ENCODE measurements at places on chromosomes 1 and 21. TPM values are rescaled to one million over a fixed set of nuclear protein-coding genes. Genes with fewer than 3 reads are reported as not detected.

DNA sequence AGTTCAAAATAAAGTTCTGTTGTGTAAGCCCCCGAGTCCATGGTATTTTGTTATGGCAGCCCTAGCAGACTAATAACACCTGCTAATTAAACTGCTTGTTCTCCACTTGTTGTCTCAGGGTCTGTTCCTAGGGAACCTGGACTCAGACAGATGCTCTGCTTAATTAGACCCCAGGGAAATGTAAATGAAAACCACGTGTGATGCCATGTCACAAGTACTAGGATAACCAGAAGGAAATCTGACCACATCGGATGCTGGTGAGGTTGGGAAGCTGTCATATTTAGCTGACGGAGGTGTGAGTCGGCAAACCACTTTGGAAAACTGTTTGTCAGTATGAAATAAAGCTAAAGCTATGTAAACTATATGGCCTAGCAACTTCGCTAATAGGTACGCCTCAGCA is 19.6 kb downstream of the EDN2 start:
- H3K4me3 ChIP-seq = no peak overlapping the region
- no peaks in the 10 kb centered on the region for H3K36me3 ChIP-seq
- no peak overlapping the region for H3K27ac ChIP-seq
- no peaks in the 10 kb centered on the region for H3K27me3 ChIP-seq

CD5L gene
- total RNA-seq = not detected

GRCh38 chr1:97909266-97909665 is 11.6 kb downstream of the DPYD start:
- H3K4me3 ChIP-seq = no peak overlapping the region
- no peak for DNase-seq
- no peaks in the 10 kb centered on the region for H3K4me1 ChIP-seq
- no peaks in the 10 kb centered on the region for H3K27me3 ChIP-seq

TPTE gene
- total RNA-seq = not detected

GRCh38 chr1:117026361-117026760 is 24.8 kb downstream of the CD101 start:
- H3K4me1 ChIP-seq = peaks cover 2% of the 10 kb centered on the region
- H3K27ac ChIP-seq = no peak overlapping the region

ATP5PB gene
- total RNA-seq = 136 TPM

GRCh38 chr1:77888781-77889642 is 588 bp downstream of the NEXN start:
- no peaks in the 10 kb centered on the region for H3K36me3 ChIP-seq
- peak overlapping the region; percentile 88 for H3K4me3 ChIP-seq
- H3K27me3 ChIP-seq = no peaks in the 10 kb centered on the region
- H3K27ac ChIP-seq = peak overlapping the region; percentile 93
- DNase-seq = no peak
- no peaks in the 10 kb centered on the region for H3K4me1 ChIP-seq

- H3K4me1 ChIP-seq = no peaks in the 10 kb centered on the region
- no peak for DNase-seq
- no peak overlapping the region for H3K4me3 ChIP-seq
- no peaks in the 10 kb centered on the region for H3K27me3 ChIP-seq
- no peak overlapping the region for H3K27ac ChIP-seq
Measured at GRCh38 chr1:181204530-181204929, 116.0 kb downstream of the IER5 start.

DNA sequence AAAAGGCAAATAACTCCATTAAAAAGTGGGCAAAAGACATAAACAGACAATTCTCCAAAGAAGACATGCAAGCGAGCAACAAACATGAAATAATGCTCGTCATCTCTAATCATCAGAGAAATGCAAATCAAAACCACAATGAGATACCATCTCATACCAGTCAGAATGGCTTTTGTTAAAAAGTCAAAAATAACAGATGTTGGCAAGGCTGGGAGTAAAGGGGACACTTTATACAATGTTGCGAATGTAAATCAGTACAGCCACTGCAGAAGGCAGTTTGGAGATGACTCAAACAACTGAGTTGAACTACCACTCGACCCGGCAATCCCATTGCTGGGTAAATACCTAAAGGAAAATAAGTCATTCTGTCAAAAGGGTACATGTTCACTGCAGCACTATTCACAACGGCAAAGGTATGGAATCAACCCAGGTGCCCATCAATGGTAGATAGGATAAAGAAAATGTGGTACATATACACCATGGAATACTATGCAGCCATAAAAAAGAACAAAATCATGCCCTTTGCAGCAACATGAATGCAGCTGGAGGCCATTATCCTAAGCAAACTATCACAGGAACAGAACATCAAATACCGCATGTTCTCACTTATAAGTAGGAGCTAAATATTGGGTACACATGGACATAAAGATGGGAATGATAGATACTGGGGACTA is 25.9 kb downstream of the TSPAN2 start:
- no peaks in the 10 kb centered on the region for H3K27me3 ChIP-seq
- no peak overlapping the region for H3K27ac ChIP-seq
- no peaks in the 10 kb centered on the region for H3K4me1 ChIP-seq
- H3K4me3 ChIP-seq = no peak overlapping the region

DNA sequence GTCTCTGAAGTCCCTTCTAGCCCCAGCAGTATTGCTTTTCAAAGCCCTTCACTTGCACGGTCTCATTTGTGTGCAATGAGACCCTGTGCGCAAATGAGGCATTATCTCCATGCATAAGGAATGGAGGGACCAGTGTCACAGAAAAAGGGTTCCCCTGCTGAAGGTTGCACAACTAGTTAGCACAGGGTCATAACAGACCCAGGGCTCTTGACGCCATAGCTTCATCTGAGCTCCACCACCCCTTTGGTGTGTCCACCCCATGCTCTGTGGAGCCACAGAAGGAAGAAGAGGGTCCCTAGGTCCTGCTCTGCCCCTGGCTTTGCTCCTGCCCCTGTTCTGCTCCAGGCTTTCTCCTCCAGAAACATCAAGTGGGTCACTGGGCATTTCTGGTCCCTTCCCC is 12.6 kb downstream of the SH2D2A start:
- no peak overlapping the region for H3K4me3 ChIP-seq
- peaks cover 6% of the 10 kb centered on the region for H3K4me1 ChIP-seq
- no peaks in the 10 kb centered on the region for H3K36me3 ChIP-seq
- H3K27me3 ChIP-seq = no peaks in the 10 kb centered on the region
- no peak overlapping the region for H3K27ac ChIP-seq

- H3K4me1 ChIP-seq = no peaks in the 10 kb centered on the region
- DNase-seq = no peak
- H3K4me3 ChIP-seq = no peak overlapping the region
- no peak overlapping the region for H3K27ac ChIP-seq
- no peaks in the 10 kb centered on the region for H3K27me3 ChIP-seq
- H3K36me3 ChIP-seq = no peaks in the 10 kb centered on the region
Measured at GRCh38 chr1:231460614-231461013, 38.5 kb upstream of the EGLN1 start.

DNA sequence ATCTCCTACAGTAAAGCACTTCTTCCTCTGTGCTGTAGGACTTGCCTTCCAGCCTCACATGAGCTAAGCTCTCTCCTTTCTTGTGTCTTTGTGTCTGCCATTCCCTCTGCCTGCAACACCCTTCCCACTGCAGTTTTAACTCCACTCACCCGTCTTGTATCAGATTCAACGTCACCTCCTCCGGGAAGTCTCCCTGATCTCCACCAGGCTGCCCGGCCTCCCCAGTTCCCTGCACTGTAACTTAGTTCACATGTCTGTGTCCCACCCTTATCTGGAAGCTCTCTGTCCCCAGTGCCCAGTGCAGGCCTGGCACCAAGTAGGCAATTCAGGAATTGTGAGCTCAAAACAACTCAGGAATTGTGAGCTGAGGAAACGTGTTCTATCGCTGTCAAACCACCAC is 96.4 kb downstream of the GLIS1 start:
- no peak for DNase-seq
- no peaks in the 10 kb centered on the region for H3K27me3 ChIP-seq
- no peak overlapping the region for H3K4me3 ChIP-seq
- no peaks in the 10 kb centered on the region for H3K36me3 ChIP-seq
- no peaks in the 10 kb centered on the region for H3K4me1 ChIP-seq

DNA sequence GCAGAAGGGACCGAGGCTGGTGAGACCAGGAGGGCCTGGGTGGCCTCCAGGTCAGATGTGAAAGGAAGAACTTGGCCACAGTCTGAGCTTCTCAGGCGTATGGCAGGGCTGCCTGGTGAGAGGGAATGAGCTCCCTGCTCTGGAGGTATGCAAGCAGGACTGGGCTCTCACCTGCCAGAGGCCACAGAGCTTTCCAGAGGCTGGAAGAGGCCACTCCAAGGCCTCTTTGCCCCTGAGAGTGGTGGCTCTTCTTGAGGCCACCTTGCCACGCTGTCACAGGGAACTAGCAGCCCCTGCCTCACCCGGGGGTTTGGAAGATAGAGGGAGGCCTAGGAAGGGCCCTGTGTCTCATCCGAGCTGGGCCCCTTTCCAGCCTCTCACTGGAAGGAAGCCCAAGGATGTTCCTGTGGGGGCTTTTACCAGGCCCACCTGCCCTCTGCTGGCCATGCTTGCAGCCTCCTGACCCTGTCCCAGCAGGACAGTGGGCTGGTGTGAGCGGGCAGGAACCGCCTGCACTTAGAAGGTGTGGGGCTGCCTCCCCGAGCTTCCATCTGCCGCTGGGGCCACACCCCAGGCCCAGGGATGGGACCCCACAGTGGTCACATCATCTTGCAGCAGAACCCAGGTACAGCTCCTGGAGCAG is 10.0 kb downstream of the PCSK9 start:
- DNase-seq = peak; percentile 65
- H3K27me3 ChIP-seq = no peaks in the 10 kb centered on the region
- H3K27ac ChIP-seq = no peak overlapping the region
- H3K4me1 ChIP-seq = peaks cover 2% of the 10 kb centered on the region
- no peak overlapping the region for H3K4me3 ChIP-seq

C8B gene
- total RNA-seq = not detected

- no peak for DNase-seq
- no peaks in the 10 kb centered on the region for H3K36me3 ChIP-seq
- peaks cover 6% of the 10 kb centered on the region for H3K4me1 ChIP-seq
- H3K27me3 ChIP-seq = no peaks in the 10 kb centered on the region
Measured at GRCh38 chr1:11841245-11842153, 6.1 kb downstream of the NPPA start.

- H3K4me3 ChIP-seq = no peak overlapping the region
- no peaks in the 10 kb centered on the region for H3K4me1 ChIP-seq
- no peaks in the 10 kb centered on the region for H3K27me3 ChIP-seq
- DNase-seq = no peak
- no peaks in the 10 kb centered on the region for H3K36me3 ChIP-seq
Measured at GRCh38 chr1:18778437-18778836, 81.0 kb downstream of the TAS1R2 start.

NBPF12 gene
- 11.3 TPM for total RNA-seq

SPRR1B gene
- not detected for total RNA-seq

GRCh38 chr1:22273686-22274681 is 131.1 kb upstream of the WNT4 start:
- peaks cover 2% of the 10 kb centered on the region for H3K4me1 ChIP-seq
- no peak for DNase-seq
- no peak overlapping the region for H3K27ac ChIP-seq
- no peaks in the 10 kb centered on the region for H3K36me3 ChIP-seq
- H3K27me3 ChIP-seq = no peaks in the 10 kb centered on the region

GOLT1A gene
- 0.27 TPM for total RNA-seq

PDE9A gene
- total RNA-seq = 6.1 TPM

AVPR1B gene
- total RNA-seq = not detected

GRCh38 chr1:171738911-171739310 is 3.0 kb downstream of the VAMP4 start:
- H3K36me3 ChIP-seq = no peaks in the 10 kb centered on the region
- H3K27me3 ChIP-seq = no peaks in the 10 kb centered on the region
- H3K4me3 ChIP-seq = no peak overlapping the region
- DNase-seq = no peak
- no peak overlapping the region for H3K27ac ChIP-seq

- no peak overlapping the region for H3K4me3 ChIP-seq
- DNase-seq = no peak
- no peaks in the 10 kb centered on the region for H3K36me3 ChIP-seq
- no peaks in the 10 kb centered on the region for H3K4me1 ChIP-seq
- H3K27ac ChIP-seq = no peak overlapping the region
- no peaks in the 10 kb centered on the region for H3K27me3 ChIP-seq
Measured at GRCh38 chr1:203089651-203090045, 3.8 kb upstream of the MYOG start.

GRCh38 chr1:183198463-183198862 is 12.4 kb downstream of the LAMC2 start:
- H3K4me3 ChIP-seq = no peak overlapping the region
- H3K4me1 ChIP-seq = no peaks in the 10 kb centered on the region
- H3K27ac ChIP-seq = no peak overlapping the region
- no peak for DNase-seq
- no peaks in the 10 kb centered on the region for H3K36me3 ChIP-seq

- no peak overlapping the region for H3K4me3 ChIP-seq
- H3K27ac ChIP-seq = no peak overlapping the region
- DNase-seq = no peak
- no peaks in the 10 kb centered on the region for H3K36me3 ChIP-seq
- H3K4me1 ChIP-seq = peaks cover 10% of the 10 kb centered on the region
Measured at GRCh38 chr1:155513300-155513916, 49.2 kb downstream of the ASH1L start.

DNA sequence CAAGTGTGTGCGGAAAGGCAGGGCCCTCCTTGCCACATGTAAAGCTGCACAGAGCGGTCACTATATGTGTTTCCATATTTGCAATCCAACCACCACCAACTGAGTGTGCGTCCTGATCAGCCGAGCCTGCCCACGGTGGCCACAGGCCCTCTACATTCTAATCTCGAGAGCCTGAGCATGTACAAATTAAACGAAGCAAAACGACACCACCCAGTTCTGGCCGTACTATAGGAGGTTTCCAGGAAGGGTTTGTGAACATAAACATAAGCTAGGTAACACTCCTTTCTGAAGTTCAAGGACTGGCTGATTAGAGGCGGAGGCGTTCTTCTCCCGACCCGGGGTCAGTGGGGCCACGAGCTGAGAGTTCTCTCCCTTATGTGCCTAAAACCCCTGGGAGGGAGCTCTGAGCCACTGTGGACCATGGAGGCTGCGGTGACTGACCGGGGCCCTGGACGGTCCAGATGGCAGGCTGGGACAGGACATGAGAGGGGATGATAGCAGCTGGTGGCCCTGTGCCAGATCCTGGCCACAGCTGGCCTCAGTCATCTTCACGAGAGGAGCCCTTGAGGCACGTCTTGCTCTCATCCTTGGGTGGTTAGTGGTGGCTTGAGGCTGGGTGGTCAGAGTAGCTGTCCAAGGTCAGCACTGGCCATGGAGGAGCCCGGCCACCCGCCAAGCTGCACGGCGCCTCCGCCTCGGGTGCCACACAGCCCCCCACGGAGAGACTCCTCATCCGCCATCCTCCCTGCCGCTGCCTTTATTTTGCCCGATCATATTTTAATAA is 39.1 kb upstream of the TRAPPC10 start:
- no peak overlapping the region for H3K4me3 ChIP-seq
- no peaks in the 10 kb centered on the region for H3K27me3 ChIP-seq
- peak; percentile 78 for DNase-seq
- H3K27ac ChIP-seq = no peak overlapping the region
- H3K36me3 ChIP-seq = no peaks in the 10 kb centered on the region

ERICH3 gene
- 1.1 TPM for total RNA-seq

OLFML2B gene
- total RNA-seq = 3.0 TPM

- H3K27ac ChIP-seq = no peak overlapping the region
- H3K27me3 ChIP-seq = no peaks in the 10 kb centered on the region
- no peaks in the 10 kb centered on the region for H3K36me3 ChIP-seq
- DNase-seq = no peak
- H3K4me1 ChIP-seq = peaks cover 7% of the 10 kb centered on the region
- no peak overlapping the region for H3K4me3 ChIP-seq
Measured at GRCh38 chr1:179807691-179808485, 64.8 kb downstream of the FAM163A start.

GMEB1 gene
- 8.6 TPM for total RNA-seq

Measured in ovary (tissue), 10 donors.